ENCODE measurements at places on chromosomes 2 and 18.
A peak's percentile ranks its signal among the peaks of the same experiment; 100 is the strongest.

- no peak for DNase-seq
Observed at GRCh38 chr2:24779116-24779515, 14.1 kb downstream of the PTRHD1 start.

- no peak for DNase-seq
Observed at GRCh38 chr2:1748176-1748740, 3.9 kb upstream of the PXDN start.

GRCh38 chr18:34117319-34117718 is 107.4 kb downstream of the NOL4 start:
- no peak for DNase-seq

- DNase-seq, result no peak
Observed at GRCh38 chr2:112634153-112634873, 11.4 kb upstream of the SLC20A1 start.

DNA sequence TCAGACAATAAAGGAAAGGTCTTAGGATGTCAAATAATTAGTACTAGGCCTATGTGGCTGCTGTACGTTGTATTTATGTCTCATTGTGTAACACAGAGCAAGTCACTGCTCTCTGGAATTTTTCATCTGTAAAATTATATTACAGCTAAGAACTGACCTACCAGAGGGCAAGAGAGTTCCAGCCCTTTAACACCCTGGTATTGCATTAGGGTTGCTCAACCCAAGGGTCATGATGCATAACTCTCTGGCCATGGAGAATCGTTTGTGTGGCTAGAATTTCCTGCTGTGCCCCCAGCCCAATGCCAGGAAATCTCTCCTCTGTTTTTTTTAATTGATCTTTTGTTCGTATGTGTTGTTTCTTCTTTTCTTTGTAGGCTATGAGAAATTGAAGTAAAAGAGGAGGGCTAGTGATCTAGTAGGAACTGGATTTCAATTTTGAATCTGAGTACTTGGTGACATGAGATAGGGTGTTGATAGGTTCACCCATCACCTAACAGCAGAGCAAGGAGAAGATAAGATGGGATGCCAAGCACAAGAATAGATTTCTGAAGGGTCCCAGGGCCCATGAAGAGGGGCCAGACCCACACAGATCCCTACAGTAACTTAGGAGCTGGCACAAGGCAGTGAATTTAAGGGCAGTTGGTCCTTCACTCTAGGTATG is 571.2 kb upstream of the TNP1 start:
- no peak for DNase-seq

DNA sequence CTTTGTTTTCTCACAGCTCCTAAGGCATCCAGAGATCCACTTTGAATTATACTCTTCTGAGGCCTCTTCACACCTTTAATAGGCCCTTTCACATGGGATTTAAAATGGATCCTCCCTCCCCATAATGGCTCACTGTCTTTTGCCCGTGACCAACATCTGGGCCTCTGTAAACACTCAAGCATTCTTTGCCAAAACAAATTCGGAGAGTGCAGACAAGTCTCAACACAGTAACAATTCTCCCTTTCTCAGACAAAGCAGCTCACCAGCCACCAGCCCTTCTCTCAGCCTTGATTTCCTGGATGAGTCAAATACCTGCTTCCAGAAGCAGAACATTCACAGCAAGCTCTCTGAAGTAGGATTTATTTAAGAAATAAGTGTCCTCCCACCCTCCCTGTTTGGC is 14.0 kb upstream of the IMP4 start:
- DNase-seq, result peak; percentile 26

DNA sequence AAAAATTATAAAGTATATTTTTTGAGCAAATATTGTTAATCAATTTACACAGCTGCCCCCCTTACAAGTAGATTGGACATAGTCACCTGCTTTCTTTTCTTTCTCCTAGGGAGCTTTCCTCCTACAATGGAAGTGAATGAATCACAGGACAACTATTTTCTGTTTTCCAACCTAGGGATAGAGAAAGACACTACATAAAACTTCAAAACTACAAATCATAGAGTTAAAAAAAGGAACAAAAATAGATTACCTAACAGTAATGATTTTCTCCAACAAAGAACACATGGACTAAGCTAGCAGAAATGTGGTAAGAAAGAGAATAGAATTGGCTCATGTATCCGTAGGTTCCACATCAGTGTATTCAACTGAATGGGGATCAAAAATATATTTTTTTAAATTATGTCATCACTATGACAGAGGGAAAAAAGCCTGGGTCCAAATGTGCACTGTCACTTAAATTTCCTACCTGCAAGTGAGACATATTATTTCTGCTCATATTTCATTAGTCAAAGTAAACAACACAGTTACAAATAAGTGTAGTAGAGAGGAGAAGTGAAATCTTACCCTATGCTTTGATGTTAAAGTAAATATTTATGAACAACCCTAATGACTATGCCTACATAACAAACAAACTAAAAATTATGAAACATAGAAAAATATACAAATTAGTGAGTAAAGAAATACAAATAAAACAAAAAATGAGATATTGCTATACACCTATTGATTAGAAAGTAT is 756.7 kb downstream of the SOCS6 start:
- DNase-seq, result no peak

DNA sequence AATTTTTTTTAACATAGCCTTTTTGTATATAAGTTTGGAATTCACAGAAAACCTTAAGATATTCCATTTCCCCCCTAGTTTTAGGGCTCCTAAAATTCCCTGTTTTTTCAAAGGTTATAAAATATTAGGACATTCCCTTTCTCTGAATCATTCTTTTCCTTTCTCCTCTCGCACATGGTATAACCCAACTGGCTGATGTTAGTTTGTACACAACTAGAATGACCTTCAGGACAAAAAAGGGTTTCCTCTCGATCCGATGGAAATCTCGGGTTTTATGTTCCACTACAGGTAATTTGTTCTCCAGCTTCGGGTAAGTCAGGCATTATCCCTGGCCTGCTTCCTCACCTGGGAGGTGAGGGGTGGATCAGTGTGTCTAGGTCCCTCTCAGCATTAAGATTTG is 215.1 kb downstream of the LDLRAD4 start:
- peak; percentile 50 for DNase-seq

DNA sequence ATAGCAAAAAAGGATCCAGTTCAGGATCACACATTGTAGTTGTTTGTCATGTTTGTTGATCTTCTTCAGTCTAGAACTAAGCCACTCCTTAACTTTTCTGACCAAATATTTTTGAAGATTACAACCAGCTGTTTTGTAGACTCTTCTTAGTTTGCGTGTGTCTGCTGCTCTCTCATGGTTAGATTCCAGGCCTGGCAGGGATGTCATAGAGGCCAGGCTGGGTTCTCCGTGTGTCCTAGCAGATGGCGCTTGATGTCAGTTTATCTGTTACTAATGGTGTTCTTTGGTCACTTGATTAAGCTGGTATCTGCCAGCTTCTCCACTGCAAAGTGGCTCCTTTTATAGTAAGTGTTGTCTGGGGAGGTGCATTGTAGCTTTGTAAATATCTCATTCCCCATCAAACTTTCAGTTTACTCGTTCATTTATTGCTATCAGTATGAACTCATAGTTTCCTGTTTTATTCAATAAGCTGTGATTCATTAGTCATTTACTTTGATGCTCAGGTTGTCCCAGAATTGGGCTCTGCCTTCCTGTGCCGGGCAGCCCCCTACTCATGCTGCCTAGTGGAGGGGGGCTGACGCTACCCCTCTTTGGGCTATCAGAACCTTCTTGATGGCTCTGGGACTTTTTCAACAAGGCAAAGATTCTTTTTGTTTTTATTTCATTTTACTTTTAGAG is 42.1 kb downstream of the GRHL1 start:
- DNase-seq, result no peak

DNA sequence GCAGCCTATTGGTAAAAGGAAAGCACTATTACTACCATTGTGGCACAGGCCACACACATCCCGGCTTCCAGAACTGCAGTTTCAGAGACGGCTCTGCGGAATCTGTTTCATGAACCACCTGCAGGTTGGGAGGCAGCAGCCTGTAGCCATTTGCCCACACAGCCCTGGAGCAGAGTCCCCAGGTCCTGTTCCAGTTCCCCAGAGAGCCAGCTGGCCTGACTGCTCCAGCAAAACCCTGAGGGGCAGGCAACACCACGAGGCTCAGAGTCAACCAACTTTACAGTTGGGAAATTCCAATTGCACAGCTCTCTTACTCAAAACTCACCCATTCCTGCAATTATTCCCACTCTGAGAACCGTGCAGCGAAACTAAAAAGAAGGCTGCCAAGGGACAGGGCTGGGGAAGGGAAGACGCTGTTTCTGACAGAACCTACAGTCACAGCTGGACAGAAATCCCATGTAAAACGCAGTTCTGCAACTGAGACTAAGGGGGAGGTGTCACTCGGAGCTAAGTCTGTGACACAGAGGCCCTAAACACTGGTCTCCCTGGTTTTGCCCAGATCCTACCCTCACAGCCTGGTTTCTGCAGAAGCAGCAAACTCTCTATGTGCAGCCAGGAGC is 219.4 kb downstream of the TMEM163 start:
- no peak for DNase-seq

DNA sequence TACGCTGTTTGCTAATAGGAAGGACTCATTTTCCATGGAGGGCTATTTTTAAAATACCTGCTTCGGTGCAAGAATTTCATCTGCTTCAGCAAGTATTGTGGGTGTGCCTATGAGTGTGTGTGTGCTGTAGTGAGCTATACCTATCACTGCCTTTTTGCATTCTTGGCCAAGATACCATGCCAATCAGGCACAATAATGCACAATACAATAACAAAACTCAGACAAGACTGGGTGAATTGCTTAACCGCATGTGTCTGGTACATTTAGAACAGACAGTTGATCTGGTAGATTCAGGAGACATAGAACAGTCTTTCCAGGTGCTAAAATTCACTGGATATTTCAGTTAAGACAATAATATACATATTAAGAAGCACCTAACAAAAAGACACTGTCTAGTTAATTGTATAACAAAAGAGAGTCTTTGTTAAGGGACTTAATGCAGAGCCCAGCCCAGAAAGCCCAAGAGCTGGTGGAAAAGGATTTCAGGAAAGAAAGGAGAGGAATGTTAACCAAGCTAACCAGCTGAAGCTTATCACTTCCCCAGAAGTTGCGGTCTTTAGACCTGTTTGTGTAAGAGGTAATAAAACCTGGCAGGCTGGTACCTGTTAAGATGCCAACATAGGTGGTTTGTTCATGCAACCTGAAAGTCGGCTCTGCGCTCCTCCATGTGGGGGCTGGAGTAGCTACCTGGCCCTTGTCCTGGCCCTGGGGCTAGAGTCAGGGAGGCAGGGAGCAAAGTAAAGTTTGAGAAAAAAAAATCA is 153.3 kb upstream of the RBMS1 start:
- no peak for DNase-seq

DNA sequence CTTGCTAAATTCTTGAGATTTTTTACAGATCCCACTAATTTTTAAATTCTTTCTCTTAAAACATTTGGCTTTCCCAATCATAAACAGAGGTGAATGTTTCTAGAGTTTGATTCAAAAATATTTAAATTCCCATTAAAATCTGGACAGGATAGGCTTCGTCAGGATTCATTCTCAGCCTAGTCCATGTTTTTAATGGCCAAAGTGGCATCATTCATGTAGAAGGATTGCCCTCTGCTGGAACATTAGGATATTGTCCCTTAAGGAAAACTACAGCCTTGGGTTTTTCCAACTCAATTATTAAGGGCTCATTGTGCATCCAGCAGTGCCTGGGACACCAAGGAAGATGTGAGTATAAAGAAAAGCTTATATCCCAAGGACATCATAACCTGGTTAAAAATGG is 71.7 kb downstream of the TPGS2 start:
- peak; percentile 40 for DNase-seq

- no peak for DNase-seq
Observed at GRCh38 chr2:171087547-171087946, 73.1 kb downstream of the TLK1 start.

DNA sequence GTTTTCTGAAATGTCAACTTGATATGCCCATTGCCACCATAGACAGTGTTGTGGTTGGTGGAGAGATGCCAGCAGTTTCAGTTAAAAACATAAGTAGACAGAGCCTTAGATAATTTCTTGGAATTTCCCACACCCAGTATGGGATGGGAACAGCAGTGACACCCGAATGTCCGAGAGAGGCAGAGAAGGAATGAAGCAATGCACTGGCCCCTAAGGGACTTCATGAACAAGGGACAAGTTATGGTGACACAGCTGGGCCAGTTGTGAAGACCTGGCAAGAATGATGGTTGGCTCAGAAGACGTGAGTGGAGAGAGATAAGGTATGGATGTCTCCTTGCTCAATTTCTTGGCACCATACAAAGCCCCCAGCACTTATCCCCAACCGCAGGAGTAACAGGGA is 165.2 kb upstream of the APCDD1 start:
- no peak for DNase-seq

DNA sequence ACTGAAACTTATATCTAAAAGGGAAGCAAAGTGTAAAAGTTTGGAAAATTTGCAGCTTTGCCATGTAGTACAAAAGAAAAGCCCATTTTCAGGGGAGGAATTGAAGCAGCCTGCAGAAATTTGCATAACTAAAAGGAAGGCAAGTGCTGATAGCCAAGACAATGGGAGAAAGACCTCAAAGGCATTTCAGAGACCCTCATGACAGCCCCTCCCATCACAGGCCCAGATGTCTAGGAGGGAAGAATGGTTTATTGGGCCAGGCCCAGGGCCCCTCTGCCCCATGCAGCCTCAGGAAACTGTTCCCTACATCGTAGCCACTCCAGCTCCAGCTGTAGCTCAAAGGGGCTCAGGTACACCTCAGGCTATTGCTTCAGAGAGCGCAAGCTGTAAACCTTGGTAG is 14.4 kb upstream of the WDR75 start:
- no peak for DNase-seq

GRCh38 chr2:169260246-169260645 is 102.1 kb downstream of the LRP2 start:
- DNase-seq, result no peak

DNA sequence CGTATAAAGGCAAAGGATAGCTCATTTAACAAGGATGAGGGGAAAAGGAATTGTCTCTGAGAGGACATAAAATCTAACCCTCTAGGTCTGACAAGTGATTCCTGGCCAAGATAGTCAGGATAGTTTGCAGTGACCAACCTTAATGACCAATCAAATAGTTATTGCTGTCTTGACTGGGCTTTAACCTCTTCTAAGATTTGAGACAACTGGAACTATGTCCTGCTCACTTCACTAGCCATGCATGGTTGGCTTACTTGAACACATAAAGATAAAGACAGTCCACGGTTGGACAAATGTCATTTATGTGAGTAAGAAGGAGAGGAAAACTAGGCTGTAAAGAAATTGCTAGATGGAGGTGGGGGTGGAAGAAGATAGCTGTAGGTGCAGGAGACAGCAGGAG is 53.8 kb downstream of the SCN1A start:
- DNase-seq, result no peak

GRCh38 chr2:65057391-65058052 is 1.3 kb downstream of the CEP68 start:
- DNase-seq, result peak; percentile 50

GRCh38 chr2:216570357-216570756 is 62.9 kb upstream of the IGFBP2 start:
- DNase-seq, result no peak
